ENCODE measurements at places on chromosomes 5 and 9. TPM values are rescaled to one million over a fixed set of nuclear protein-coding genes. Genes with fewer than 3 reads are reported as not detected.

IFNB1 gene
- not detected for total RNA-seq

DNA sequence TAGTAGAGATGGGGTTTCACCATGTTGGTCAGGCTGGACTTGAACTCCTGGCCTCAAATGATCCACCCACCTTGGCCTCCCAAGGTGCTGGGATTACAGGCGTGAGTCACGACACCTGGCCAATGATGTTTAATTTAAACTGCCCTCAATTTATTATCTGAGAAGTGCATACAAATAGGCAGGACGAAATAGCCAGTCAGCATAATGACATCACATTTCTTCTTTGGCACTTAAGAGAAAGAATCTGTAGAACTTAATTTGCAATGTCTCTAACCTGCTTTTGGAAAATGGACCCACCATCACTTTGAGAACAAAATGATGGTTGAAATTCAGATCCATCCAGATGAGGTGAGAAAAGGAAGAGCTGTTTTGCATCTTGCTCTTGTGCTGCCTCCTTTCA, 52.5 kb upstream of the ZNF608 start:
- DNase-seq, result no peak

INSL6 gene
- total RNA-seq, result not detected

DNA sequence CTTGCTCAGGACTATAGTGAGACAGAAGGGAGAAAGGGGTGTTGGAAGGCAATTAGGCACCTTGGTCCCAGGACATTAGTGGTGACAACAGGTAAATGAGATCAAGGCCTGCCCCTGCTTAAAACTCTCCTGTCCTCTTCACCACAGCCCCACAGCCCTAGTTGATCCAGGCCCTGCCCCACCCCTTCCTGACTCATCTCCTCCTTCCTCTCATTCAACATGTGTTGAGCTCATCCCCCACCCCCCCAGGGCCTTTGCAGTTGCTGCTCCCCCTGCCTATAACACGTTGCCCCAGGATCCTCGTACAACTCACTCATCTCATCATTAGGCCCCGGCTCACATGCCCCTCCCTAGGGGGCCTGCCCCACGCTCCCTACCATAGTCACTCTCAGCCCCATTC, 66.8 kb downstream of the TSPAN17 start:
- no peak for DNase-seq

GRM6 gene
- not detected for total RNA-seq

GRCh38 chr9:111474385-111474784, 9.8 kb downstream of the ECPAS start:
- DNase-seq, result no peak

DNA sequence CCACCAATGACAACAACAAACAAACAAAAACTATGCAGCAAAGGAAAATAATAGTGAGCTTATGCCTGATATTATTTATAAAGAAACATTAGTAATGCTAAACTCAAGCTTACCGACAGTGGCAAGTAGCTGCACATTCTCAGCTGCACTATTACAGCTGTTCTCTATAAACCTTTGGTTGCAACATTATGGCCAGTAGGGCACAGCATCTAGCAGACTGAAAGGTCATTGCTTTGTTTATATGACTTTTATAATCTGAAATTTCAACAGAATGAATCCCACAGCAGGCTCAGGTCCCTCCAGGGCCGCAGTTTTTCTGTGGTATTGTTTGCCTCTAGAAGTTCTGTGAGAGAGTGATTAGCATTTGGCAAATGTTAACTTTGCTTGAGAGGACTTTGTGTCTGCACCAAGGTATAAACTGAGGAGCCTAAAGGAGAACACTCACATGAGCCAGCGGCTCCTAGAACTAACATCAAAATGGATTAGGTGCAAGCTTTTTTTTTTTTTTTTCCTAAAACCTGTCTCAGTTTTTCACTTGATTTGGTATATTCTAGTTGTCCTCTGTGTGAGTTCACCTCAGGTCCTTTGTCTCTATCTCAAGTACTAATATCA, 58.3 kb downstream of the IZUMO3 start:
- DNase-seq, result no peak

AGXT2 gene
- total RNA-seq, result not detected

ARHGEF39 gene
- total RNA-seq, result 12.4 TPM

DNA sequence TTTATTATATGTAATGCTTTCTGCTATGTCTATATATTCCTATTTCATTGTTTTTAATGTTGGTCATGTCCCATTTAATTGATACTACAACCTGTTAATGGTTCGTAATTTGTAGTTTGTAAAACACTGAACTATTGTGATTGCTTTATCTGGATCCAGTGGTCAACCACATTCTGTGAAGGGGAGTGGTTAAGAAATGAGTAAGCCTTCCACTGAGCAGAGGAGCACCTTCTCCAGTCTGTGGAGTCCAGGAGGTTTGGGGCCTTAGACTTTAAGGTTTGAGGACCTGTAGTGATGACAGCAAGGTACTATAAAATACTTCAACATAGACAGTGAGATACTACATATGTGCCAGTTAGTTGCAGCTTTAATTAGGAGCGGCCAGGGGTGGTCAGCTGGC, 67.7 kb upstream of the RAD23B start:
- DNase-seq, result no peak

GRCh38 chr5:61363401-61364114, 31.5 kb downstream of the ZSWIM6 start:
- DNase-seq, result no peak

FAF2 gene
- 29.4 TPM for total RNA-seq

FOXD4L6 gene
- not detected for total RNA-seq

DNA sequence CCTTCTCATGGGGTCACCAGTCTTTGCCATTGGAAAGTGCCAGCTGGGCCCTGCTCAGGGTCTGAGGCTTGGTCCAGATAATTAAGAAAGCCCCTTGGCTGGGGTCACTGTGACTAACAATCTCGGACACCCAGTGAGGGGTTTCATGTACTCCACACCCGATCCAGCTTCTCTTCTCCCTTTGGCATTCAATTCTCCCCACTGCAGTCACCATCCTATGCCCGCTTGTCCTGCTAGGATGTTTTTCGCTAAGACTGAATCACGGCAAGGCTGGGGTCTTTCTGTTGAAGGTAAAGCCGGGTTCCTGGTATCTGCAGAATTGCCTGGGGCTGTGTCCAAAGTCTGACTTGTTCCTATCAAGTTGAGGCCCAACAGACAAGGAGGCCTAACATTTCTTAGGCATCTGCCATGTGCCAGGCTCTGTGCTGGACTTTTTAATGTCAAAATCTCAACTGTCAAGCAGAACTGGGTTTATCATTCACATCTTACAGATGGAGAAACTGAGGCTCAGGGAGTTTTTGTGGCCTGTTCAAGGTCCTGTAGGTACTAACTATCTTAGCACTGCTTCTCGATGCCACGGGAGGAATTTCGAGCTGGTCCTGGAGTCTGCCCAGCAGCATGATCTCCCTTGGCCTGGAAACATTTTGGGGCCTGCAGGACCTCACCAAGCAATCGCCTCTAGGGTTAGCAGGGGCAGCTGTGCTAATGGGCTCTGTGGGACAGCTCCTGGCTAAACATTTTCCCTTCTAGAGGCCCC, 142.0 kb upstream of the ALDH1B1 start:
- DNase-seq, result no peak

DNA sequence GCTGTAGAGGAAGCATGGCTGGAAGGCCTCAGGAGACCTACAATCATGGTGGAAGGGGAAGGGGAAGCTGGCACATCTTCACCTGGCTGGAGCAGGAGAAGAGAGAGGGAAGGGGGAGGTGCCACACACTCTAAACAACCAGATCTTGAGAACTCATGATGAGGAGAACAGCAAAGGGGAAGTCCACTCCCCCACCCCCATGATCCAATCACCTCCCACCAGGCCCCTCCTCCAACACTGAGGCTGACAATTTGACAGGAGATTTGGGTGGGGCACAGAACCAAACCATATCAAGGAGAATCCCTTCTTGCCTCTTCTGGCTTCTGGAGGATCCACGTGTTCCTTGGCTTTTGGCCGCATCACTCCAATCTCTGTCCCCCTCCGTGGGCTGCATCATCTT, 13.1 kb upstream of the CMBL start:
- no peak for DNase-seq

F12 gene
- 3.1 TPM for total RNA-seq

GRCh38 chr5:65738305-65738704, 16.3 kb downstream of the NLN start:
- DNase-seq, result no peak

GRCh38 chr9:13616491-13617035, 337.1 kb upstream of the MPDZ start:
- no peak for DNase-seq

- DNase-seq, result no peak
These were observed 76.9 kb upstream of the IL17B start for GRCh38 chr5:149455889-149456409.

DNA sequence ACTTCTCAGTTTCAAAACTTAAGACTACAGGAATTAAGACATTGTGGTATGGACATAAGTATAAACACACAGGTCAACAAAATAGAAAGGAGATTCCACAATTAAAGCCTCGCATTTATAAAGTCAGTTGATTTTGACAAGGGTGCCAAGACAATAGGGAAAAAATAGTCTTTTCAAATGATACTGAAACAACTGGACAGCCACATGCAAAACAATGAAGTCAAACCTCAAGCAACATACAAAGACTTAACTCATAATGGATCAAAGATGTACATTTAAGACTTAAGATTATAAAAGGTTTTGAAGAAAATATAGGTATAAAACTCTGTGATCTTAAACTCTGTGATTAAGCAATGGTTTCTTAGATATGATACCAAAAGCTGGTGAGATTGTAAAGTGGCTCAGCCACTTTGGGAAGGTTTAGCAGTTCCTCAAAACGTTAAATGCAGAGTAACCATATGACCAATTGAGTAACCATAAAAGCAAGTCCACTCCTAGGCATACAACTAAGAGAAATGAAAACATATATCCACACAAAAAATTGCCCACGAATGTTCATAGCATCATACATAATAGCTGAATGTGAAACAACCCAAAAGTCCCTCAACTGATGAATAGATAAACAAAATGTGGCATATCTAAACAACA, 22.0 kb downstream of the HINT1 start:
- no peak for DNase-seq

DNA sequence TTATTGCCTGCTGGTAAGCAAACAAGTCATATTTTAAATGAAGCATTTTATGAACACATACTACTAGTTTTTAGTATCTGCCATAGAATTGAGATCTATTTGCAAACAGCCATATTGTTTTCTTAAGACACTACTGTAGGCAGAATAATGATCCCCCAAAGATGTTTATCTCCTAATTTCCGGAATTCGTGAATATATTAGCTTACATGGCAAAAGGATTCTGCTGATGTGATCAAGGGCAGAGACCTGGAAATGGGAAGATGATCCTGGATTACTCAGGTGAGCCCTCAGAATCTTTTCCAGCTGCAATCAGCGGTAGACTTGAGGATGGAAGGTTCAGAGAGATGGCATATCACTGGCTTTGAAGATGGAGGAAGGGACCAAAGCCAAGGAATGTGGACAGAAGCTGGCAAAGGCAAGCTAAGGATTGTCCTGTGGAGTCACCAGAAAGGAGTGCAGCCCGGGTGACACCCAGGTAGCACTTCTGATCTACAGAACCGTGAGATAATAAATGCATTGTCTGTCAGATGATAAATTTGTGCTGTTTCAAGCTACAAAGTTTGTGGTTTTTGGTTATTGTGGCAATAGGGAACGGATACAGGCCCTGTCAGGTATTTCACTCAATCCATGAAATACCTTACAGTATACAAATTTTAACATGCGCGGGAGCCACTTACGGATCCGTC, 1.0 kb upstream of the ERCC6L2 start:
- DNase-seq, result peak; percentile 62

DNA sequence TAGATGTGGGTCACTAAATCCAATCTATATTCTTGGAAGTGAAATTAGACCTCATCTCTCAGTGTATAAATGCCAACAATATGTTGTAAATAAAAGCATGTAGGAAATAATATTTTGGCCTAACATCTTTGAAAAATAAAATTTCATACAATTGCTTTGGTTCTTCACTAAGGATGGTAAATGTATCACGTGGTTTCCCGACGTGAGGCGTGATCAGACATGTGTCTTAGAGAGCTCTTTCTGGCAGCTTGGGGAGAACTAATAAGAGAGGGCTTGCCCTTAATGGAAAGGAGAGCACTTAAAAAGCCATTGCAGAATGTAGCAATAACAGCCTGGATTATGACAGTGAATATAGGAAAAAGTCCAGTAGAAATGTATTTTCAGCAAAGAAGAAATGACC, 602.6 kb downstream of the CDH12 start:
- no peak for DNase-seq

DNA sequence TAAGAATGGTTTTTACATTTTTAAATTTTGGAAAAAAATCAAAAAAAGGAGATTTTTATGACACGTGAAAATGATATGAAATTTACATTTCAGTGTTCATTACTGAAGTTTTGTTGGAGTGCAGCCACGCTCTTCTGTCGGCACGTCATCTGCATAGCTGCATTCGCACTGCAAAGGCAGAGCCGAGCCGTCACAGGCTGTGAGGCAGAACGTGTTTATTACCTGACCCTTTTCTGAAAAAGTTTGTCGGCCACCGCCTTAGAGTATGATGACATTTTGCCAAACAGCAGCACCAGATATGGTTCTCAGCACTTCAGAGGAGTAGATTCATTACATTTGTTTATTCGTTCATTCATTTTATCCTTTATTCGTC, 24.1 kb downstream of the HRH2 start:
- no peak for DNase-seq

- DNase-seq, result peak; percentile 9
These were observed 1.1 kb downstream of the SPEF2 start for GRCh38 chr5:35618781-35619180.

- DNase-seq, result peak; percentile 65
These were observed 33.4 kb upstream of the NCS1 start for GRCh38 chr9:130138791-130139190.

IFNE gene
- not detected for total RNA-seq

- peak; percentile 64 for DNase-seq
These were observed 177.5 kb downstream of the ZDHHC21 start for GRCh38 chr9:14515571-14516198.

GRCh38 chr9:114177423-114178064, 22.2 kb downstream of the COL27A1 start:
- DNase-seq, result no peak

Measured in G401 (cell line).